ENCODE measurements at places on chromosomes 1 and 21.

GRCh38 chr1:5727871-5728643 lies 264.2 kb downstream of the NPHP4 start:
- no peak for DNase-seq

DNA sequence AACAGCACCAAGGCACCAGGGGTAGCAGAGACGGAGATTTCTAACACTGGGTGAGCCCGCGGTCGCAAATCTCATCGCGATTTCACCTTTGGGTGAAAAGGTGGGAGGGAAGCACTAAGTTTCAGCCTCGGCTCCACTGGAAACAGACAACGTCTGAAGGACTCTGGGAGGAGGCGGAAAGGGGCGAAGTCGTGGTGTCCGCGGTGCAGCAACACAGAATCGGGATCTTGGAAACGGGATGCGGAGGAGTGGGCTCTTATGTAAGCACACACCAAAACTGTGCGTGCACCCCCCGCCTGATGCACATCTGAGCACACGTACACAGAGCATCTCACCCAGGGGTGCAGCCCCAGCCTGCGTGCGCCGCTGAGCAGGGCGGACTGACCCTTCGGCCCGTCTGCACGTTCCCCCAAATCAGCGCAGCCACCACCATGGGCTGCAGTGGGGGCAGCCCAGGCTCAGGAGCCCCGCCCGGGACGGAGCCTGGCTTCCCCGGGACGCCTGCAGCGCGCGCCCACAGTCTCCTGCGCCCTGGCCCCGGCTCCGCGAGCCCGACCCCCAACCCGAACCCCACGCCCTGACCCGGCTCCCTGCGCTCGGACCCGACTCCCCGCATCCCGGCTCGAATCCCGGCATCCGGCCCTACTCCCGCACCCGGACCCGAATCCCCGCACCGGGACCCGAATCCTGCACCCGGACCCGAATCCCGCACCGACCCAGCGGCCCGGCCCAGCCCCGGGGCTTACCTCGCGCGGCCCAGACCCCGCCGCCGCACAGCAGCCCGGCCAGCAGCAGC lies 670 bp downstream of the CLSTN1 start:
- DNase-seq, result no peak

- peak; percentile 74 for DNase-seq
Observed at GRCh38 chr1:7574121-7575040, 196.7 kb upstream of the VAMP3 start.

GRCh38 chr21:39531840-39532239 lies 80.1 kb downstream of the SH3BGR start:
- no peak for DNase-seq

- peak; percentile 88 for DNase-seq
Observed at GRCh38 chr1:184386312-184387068, at the start of gene C1orf21. C1orf21 (plus strand) TSS chr1:184387029; CDS start chr1:184477510, 90,481 bp downstream.

DNA sequence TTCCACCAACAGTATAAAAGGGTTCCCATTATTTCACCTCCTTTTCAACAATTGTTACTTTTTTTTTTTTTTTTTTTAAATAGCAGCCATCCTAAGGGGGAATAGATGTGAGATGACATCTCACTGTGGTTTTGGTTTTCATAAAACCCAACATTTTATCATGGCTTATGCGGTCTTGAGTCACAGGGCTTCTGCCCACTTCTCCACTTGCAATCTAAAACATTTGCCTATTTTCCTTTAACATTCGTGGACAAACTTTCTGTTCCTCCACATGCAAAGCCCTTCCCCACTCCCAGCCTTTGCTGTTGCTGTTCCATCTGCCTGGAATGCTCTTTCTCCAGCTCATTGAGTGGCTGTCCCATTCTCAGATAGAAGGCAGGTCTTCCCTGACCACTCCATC lies 239.7 kb upstream of the KCNK2 start:
- DNase-seq, result no peak

- peak; percentile 42 for DNase-seq
Observed at GRCh38 chr1:244052016-244052727, 1.1 kb downstream of the ZBTB18 start.
